Activated naive CD4-positive, alpha-beta T cell (primary cell): ENCODE measurements at places on chromosomes 12 and 14.

GRCh38 chr14:96783043-96783914 lies 13.9 kb upstream of the VRK1 start:
- DNase-seq = no peak

DNA sequence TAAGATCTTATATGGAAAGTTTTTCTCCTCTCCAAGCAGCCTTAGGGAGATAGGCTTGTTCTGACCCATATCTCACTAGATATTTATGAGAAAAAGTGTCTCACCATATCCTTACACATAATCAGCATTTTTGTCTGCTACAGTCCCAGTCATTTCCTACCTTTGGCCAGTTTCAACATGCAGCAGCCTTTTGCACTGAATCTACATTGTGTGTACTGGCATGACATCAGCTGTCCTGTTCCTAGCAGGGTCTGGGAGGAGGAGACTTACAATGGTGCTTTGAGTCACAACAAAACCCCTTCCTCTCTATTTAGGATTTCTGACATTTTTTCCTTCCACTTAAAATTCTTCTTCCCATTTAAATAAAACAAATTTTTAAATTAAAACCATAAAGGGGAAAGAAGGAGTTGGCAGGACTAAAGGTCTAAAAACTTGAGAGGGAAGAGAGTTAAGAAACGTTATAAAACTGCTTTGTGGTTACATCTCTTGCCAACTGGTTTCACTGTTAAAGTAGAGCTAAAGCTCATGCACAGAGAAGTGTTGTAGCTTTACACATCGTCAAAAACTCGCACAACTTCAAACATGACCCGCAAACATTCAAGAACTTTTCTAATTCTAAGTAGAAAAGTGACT lies 53.3 kb upstream of the CERS5 start:
- DNase-seq = no peak

- DNase-seq = no peak
Observed at GRCh38 chr14:99552021-99552553, 51.9 kb downstream of the CCDC85C start.

DNA sequence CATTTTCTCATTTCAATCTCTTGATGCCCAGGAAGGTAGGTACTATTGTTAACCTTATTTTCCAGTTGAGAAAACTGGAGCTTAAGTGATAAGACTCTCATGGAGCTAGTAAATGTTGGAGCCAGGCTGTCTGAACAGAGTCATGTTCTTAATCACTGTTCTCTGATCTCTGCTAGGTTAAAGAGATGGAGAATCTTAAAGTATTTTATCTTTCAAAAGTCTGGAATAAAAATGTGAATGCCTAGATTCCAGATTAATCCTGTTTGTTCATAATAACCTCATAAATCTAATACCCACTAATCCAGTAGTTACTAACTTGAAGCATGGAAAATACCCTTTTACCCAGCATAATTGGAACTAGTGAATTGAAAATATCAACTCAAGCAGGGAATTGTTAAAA lies 341.0 kb upstream of the RGS6 start:
- no peak for DNase-seq

DNA sequence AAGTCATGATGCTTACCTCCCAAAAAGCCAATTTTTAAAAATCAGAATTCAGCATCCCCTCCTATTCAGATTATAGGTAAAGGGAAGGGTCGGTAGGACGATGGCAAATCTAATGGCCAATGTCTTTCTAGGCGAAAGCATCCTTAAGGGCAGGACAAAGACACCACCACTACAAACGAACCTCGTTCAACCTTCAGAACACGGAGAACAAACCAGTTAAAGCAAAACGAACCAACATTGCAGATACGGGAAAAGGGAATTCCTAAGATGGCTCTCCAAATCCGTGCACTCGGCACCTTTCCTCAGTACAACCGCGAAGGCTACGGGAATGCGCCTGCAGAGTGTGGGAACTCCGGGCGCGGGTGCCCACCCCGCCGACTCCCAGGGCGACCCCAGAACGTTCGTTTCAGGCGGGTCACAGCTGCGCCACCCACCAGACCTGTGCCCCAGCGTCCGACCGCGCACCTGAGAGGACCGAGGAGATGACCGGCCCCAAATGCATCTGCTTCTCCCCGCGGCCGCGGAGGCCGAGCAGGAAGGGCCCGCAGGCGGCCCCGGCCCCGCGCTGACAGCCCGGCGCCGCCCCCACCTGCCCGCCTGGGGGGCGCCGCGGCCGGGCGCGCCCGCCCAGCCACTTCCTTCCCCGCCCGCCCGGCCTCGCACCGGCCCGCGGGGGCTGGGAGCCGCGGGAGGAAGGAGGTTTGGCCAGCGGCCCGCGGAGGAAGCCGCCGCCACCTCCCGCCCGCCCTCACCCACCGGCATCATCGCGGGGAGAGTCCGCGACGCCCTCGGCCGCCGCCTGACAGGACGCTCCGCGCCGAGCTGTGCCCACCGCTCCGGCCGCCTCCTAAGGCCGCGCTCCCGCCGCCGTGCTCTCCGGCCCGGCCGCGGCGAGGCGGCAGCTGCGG lies 578 bp downstream of the PPP1R13B start:
- DNase-seq = no peak

DNA sequence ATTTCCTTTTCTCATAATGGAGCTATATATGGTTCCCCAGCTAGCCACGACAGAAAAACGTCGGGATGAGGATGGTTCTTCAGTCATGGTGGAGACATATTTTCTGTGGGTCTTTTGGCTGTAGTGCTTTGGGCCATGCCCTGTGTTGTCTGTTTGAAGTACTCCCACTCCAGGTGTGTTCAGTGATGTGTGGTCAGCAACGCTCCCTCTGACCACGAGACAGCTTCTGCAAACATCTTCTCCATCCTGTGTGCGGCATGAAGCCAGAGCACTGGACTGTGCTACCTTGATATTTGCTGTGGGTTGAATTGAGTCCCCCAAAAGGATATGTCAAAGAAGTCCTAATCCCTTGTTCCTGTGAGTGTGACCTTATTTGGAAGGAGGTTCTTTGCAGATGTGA lies 931.2 kb downstream of the NRXN3 start:
- DNase-seq = no peak

DNA sequence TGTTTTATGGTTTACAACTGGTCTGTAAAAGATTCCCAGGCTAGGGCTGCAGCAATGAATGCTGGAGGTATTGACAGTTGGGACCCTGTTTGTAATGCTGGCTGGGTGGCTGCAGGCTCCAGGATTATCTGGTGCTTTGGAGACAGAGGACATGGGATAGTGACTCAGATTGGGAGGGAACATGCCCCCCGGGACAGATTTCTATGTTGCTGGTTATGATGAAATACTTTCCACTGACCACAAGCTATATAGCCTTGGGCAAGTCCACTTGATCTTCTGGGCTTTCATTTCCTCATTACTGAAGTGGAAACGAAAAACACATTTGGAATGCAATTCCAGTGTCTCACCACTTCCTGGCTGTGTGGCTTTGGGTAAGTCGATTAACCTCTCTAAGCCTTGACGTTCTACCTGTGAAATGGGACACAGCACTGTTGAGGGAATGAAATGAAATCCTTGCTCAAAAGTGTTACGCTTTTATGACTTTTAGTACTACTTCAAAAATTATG lies 6.3 kb upstream of the TPCN1 start:
- no peak for DNase-seq

DNA sequence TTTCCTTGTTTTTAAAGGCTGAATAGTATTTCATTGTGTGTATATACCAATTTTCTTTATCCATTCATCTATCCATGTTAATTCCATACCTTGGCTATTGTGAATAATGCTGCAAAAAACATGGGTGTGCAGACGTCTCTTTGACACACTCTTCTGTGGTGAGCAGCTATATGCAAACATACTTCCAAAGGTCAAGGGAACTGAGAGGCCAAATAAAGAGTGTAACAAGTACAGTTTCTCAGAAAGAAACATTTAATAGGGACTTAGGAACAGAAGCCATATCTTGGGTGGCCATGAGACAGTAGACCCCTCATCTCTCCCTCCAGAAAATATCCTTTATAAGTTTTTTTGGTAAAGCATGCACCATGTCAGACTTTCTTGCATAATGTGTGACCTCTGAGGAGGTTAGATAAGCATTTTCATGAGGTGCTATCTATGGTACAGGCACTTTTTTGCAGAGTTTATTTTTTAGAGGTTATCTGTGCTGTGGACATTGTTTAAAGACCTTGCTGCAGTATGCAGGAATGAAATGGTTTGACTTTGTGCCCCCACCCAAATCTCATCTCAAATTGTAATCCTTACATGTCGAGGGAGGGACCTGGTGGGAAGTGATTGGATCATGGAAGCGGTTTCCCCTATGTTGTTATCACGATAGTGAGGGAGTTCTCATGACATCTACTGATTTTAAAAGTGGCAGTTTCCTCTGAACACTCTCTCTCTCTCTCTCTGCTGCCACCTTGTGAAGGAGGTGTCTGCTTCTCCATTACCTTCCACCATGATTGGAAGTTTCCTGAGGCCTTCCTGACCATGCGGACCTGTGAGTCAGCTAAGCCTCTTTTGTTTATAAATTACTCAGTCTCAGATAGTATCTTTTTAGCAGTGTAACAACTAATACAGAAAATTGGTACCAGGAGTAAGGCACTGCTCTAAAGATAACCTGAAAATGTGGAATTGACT lies 1202.3 kb downstream of the GALC start:
- no peak for DNase-seq

GRCh38 chr12:24991209-24992049 lies 42.5 kb upstream of the BCAT1 start:
- DNase-seq = no peak

- no peak for DNase-seq
Observed at GRCh38 chr14:52277552-52277951, 10.1 kb downstream of the PTGDR start.

DNA sequence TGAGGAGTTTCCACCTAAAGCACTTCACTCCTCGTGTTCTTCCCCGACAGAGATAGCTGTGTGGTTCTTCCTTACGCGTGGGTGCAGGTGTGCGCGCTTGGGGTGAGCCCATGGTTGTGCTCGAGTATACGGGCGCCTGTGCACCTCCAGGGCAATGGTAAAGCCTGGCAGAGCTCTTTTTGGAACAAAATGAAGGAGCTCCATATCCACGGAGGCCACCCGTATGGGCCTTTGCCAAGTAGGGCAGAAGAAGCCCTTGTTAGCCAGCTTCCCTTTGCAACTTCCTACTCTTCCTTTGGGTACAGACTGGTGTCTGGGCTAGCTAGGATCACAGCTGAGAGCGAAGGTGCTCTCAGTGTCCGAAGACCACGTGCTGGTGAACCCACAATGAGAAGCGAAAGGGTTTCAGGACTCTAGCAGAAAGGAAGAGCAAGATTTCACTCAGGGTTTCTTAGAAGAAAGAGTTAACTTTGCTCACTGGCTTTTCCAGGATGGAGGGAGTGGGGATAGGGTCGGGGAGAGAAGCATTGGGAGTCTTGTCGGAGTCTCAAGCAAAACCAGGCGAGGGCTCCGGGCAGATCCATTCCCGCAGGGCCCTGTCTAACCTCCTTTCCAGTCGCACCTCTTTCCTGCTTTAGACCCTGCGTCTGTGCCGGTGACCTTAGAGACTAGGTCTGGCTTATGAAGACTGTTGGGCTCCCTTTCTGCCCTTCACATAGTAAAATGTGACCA lies 960 bp upstream of the LRFN5 start:
- no peak for DNase-seq

- no peak for DNase-seq
Observed at GRCh38 chr12:57058454-57058853, 8.5 kb upstream of the MYO1A start.

DNA sequence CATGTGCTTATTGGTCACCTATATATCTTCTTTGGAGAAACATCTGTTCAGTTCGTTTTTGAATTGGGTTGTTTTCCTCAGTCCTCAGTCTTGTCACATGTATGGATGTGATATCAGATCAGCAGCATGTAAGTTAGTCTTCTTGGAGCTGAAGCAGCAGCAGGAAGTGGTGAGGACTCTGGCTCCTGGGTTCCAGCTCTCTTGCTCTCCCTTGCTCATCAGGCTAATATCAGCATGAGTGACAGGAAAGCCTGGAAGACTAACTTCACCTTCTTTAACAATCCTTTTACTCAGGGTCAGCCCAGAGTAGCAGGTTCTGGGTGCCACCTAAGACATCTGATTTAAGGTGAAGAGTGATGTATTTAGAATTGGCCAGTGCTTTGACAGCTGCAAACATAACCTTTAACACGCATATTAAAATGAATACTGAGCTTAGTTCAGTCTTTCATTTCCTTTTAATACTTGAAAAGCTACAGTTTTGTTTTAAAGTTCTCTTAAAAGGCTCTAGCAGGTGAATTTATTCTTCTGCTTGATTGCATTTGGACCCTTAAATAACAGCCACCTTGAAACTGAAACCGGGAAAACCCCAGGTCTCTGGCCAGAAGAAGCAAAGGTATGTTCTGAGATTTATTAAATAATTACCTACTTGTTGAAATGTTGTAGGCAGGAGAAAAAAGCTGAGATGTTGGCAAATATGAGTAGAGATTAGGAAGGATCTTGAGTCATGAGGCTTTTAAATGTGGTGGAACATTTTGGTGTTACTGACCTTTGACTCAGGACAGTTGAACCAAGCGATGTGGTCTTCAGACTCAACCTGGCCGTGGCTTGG lies 54.3 kb downstream of the DRAM1 start:
- DNase-seq = no peak

DNA sequence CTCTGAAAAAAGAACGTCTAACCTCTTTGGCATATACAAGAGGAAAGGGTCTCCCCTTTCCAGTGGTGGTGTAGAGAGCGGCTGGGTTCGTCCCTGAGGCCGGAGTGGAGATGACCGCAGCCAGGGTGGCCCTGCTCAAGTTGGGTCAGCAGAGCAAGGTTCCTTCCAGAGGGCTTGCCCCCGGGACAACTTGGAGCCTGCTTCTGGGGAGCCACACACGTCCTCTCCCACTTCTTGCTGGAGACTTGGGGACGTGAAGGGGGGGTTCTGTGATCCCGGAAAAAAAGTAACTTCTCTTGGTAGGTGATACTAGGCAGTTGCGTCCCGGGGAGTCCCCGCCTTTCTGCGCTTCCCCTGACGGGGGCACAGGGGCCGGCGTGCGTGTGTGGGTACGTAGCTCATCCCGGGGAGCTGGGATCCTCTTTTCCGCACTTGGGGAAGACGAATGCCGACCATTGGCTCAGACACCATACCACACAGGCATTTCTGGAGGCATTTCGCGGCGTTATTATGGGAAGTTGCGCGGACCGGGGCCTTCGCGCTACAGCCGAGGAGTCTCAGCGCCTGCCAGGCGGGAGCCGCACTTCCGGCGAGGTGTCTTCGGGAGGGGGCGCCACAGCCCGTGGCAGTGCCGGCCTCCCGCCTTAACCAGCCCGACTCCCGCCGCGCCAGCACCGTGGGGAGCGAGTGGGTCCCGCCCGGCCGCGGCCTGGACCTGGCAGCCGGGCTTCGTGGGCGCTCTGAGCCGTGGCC lies 14.8 kb upstream of the PAX9 start:
- DNase-seq = no peak
